ENCODE measurements at places on chromosomes 4 and X.

DNA sequence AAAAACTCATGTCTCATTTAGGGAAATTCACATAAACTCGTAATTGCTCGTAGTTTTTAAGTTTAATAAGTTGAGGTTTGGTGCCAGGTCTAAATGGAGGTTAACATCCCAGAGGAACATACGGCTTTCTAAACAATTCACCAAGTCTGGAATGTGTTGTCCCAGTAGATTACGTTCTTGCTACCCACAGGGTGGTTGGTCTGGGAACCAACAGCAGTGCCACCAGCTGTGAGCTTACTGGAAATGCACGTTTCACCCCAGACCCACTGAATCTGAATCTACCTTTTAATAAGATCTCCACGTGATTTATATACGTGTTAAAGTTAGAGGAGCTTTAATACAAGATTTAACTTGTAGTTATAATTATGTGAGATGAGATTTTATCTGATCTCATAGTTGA lies 134.3 kb downstream of the BMPR1B start:
- no peak for DNase-seq

DNA sequence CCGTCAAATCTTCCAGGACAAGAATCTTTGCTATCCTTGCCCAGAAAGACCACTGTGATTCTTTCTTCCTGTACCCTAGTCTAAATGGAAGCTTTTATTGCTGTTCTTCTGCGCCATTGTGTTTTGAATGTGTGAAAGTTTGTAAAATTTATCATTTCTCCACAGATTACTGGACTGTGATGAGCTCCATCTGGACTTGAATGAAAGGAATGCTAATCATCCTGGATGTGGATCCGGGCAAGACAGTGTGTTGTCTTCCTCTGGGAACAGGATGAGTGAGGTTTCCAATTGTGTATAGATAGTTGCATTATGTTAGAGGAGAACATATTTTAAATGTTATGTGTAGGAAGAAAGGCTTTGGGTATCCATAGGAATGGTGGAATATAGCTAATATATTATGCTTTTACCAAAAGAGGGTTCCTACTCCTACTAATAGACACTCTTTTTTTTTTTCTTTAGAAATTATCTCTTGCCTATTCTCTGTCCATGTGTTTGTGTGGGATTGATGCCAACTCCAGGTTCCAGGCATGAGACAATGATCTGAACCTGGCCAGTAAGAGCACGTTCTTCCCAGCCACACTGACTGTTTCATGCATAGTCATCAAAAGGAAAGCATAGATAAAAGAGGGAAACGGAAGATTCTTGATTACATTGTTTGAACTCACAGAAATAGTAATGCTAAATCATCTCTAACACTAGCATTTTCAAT lies 803.6 kb upstream of the ADGRL3 start:
- no peak for DNase-seq

DNA sequence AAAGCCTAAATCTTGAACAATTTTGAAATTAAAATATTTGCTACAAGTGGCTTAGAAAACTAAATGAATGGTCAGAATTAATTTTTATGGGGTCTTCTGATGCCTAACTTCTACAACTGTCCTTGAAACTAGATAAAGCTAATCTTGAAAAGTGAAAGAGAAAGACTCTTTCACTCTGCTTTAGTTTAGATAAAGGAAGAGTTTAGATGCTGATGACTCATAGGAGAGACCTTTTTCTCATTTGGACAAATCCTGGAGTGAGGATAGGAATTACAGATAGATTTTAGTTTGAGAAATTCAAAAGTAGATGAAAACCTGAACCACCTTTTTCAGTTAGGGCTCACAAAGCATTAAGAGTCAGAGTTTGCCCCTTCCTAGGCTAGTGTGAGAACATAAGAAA lies 342.3 kb upstream of the GRID2 start:
- peak; percentile 19 for DNase-seq

GRCh38 chr4:186192066-186192612 lies 772 bp downstream of the CYP4V2 start:
- peak; percentile 58 for DNase-seq

DNA sequence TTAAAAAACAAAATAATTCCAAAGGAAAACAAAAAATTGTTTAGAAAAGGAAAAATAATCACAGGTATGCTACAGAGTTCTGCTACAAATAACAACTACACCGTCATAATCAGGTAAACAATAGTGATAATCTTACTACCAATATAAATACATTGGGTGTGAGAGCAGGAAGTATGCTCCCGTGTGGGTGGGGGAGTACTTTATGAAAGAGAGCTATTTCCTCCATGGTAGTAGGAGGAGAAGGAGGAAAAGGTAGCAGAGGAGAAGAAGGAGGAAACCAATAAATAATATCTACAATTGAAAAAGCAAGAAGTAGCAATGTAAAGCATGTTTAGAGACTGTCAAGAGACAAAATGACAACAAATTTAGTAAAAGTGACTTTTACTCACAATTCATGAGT lies 35.1 kb downstream of the TEC start:
- no peak for DNase-seq

- DNase-seq = no peak
Observed at GRCh38 chr4:41670982-41671381, 77.5 kb downstream of the PHOX2B start.

DNA sequence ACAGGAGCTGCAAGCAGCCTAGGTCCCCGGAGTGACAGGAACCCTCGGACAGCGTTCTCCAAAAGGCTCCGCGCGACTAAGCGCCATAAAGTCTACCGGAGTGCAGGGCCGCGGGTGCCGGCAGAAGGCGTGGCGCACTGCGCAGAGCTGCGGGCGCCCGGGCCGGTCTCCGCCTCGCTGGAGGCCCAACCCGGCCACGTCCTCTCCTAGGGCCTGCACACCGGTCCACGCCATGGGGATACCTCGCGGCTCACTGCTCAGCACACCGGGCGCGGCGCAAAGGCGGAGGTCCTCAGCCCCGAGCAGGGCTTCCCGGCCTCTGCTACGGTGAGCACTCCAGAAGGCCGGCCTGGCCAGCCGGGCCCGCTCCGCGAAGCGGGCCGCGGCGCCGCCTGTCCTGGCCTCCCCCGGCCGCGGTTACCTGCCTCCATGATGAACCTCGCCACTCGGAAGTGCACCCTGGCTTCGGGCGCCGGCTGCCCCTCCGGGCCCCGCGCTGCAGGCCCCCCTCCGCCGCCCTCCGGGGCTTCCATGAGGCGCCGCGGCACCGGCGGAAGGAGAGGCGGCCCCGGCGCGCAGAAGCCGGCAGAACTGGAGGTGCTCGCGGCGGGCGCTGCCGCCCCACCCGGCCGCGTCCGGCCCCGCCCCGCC lies at the start of gene CCNQ:
Gene CCNQ, minus strand, starts transcription at position 599 of the 651 bp plus-strand sequence. Its CDS starts 66 bp downstream, at position 533.
- peak; percentile 16 for DNase-seq

DNA sequence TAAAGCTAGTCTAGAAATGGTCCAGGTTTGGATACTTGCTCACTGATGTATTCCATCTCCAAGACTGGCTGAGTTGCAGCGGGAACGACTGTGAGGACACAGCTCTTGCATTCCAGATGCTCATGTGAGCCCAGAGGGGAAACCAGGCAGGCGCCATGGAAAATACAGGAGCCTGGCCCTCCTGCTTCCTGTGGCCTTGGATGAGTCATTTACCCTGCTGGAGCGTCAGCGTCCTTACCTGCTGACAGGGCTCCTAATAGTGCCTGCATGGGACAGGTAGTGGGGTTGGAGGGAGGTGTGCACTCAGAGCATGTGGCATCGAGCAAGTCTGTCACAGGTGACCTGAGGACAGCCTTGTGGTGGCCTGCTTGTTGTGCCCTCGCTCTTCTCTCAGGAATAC lies 69.4 kb downstream of the NSG1 start:
- DNase-seq = no peak

GRCh38 chr4:146186596-146186995 lies 11.1 kb downstream of the LSM6 start:
- DNase-seq = no peak

- no peak for DNase-seq
Observed at GRCh38 chrX:107119283-107119682, 661 bp upstream of the RBM41 start.

GRCh38 chrX:124275182-124275894 lies 57.1 kb upstream of the TEX13D start:
- DNase-seq = no peak

DNA sequence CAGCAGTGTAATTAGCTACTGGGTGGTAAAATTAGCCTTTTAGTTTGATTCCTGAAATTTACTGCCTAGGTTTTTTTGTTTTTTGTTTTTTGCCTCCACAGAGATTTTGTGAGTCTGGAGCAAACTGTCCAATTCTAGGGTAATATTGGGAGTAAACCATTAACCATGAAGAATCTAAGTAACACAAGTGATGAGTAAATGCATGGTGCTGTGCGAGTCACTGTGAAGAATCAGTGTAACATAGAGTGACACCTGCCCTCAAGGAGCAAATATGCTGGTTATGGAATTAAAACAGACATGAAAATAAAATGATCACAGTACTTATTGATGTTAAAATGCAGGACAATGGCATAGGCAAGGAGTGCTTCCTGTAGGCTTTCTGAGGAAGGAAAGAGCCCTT lies 60.1 kb downstream of the LRP2BP start:
- DNase-seq = no peak

DNA sequence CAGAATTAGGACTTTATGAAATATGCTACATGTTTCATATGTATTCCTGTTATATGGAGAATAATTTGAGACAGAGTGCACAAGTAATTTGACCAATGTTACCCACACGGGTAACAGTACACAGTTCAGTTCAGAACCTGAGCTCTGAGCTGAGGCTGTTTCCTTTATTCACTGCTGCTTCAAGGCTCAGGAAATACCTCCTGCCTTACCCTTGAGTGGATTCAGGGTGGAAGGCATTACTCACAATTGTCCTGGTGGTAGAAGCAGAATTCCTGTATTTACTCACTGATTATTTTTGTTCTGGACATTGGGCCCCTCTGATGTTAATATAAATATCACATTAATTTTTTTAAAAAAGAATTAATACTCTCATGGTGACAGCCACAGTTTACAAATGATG lies 73.5 kb upstream of the CAMK2D start:
- peak; percentile 56 for DNase-seq

DNA sequence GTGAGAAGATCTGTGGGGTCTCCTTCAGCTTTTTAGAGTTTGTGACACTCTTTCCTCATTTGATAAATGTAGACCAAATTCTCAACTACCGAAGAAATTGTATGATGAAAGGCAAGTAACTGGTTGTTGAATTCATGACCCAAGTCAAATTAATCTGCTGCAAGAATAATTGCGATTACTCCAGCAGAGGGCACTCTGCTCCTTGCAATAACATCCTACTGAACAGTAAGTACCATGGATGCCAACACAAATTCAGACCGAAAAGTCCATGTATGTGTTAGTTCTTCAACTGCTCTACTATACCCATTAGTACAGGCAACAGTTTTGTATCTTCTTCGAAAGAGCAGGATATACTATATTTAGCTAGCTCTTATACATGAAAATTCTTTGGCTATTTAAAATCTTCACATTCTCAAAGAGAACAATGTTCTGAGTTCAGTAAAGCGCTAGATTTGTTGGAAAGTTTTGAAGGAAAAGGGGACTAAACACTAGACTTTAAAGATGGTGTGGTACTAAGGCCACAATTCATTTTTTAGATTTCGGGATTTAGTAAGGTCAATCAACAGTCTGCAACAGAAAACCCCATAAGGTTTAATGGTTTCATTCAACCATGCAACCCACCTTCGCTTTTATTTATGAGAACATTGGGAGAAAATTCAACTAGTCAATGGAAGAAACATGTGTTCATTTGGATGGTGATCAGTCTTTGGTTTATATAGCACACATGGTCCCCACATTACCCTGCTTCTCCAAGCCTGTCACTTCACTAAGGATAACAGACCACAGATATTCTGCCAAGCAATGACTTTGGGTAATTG lies 105.4 kb upstream of the TBC1D9 start:
- peak; percentile 93 for DNase-seq

- no peak for DNase-seq
Observed at GRCh38 chrX:150316564-150316963, 46.6 kb upstream of the MAMLD1 start.

DNA sequence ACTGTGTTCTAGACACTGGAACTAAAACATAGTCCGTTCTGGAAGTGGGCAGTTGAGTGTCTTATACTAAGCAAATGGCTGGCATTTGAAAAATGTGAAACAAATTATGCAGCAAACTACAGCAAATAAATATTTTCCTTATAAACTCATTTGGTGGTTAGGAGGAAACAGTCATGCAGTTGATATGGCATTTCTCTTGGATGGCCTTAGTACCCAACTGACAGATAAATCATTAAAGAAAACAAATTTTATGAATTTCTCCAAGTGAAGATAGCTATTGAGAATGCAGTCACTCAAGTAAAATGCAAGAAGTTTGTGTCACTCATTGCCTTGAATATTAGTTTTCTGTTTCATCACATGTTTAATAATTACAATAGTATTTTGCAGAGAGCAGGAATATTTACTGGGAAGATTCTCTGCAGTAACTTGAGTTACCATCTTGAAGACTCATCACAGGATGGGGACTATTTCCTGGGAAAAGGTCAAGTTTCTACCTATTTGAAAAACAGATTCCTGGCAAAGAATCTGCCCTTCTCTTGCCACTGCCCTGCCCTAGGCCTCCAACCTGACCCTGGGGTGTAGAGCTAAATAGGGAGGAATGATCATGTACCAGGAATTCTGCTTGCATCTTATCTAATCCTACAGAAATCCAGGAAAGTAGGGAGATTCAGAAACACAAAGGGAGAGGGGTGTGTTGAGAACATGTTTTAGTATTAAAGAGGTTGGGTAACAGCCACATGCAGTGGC lies 105.9 kb downstream of the SH3RF1 start:
- peak; percentile 37 for DNase-seq

DNA sequence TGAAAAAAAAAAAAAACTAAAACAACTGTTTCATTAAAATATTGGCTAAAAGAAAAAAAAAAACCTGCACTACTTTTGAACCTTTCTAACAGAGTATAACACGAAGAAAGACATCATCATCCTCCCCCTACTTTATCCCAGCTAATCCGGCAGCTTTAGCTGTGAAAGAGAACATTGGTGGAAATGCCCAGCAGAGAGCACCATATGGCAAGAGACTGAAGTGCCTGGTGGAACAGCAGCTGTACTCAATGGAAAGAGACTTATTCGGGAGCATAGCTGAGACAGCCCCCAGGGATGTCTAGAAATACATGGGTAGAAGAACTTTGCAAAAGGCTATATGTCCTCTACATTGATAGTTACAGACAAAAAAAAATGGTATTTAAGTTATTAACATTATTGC lies 30.3 kb downstream of the STPG2 start:
- peak; percentile 34 for DNase-seq

DNA sequence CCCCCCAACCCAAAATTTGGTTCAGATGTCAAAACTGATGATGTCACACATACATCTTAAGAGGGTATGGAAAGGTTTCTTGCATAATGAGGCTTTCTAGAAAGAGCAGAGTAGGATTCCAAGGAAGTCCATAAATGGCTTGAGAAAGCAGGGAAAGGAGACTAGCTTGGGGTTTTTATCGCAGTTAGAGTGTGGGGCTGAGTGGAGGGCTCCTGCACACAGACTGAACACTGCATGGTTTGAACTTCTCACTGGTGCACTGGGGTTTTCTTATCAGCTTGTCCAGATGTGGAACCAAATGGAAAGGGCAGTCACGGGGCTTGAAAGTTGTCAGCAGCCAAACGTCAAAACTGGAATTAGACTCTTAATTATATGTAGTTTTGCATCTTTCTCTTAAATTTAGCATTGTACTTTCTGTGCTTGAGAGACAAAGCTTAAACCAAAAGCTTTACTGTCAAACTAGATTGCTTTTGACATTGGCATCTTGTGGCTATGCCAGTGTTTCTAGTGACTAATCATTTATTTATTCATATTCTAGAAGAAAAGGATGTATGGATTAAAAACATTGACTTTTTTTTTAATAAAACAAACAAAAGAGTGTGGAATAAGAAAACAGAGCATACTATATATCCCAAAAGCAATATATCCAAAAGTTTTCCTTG lies 78.3 kb upstream of the STIM2 start:
- DNase-seq = peak; percentile 47

GRCh38 chrX:133475521-133475920 lies 60.2 kb upstream of the GPC4 start:
- no peak for DNase-seq
